ENCODE measurements at places on chromosomes 4 and X. TPM values are rescaled to one million over a fixed set of nuclear protein-coding genes. Genes with fewer than 3 reads are reported as not detected.

TLR7 gene
- 1.1 TPM for total RNA-seq

RS1 gene
- 39.0 TPM for total RNA-seq

HMX1 gene
- total RNA-seq, result 63.0 TPM

GYPB gene
- 6.3 TPM for total RNA-seq

TMEM150C gene
- 24.6 TPM for total RNA-seq

CHRDL1 gene
- total RNA-seq, result 36.6 TPM

MAGEB1 gene
- not detected for total RNA-seq

ABCG2 gene
- 20.2 TPM for total RNA-seq

CCNQ gene
- total RNA-seq, result 15.9 TPM

All from camera-type eye (tissue), 1 donor.